ENCODE measurements at places on chromosomes 6 and 20.

DNA sequence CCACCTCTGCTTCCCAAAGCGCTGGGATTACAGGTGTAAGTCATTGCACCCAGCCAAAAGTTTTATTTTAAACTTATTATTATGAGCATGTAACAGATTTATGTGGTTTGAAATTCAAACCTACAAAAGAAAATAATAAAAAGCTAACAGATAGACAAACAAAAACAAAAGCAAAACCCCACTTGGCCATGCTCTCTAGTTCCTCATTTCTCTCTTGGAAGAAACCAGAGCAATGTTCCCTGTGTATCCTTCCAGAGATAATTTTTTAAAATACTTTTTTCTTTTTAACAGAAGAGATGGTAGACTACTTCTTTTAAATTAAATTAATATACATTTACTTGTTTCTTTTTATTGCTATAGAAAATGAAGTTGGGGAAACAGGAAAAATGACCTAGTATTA lies 28.0 kb upstream of the SLC17A3 start:
- DNase-seq = no peak

GRCh38 chr6:76418560-76419223 lies 346.2 kb upstream of the IMPG1 start:
- DNase-seq = no peak

- DNase-seq = no peak
These were observed 840.0 kb downstream of the C6orf118 start for GRCh38 chr6:164469276-164469949.

DNA sequence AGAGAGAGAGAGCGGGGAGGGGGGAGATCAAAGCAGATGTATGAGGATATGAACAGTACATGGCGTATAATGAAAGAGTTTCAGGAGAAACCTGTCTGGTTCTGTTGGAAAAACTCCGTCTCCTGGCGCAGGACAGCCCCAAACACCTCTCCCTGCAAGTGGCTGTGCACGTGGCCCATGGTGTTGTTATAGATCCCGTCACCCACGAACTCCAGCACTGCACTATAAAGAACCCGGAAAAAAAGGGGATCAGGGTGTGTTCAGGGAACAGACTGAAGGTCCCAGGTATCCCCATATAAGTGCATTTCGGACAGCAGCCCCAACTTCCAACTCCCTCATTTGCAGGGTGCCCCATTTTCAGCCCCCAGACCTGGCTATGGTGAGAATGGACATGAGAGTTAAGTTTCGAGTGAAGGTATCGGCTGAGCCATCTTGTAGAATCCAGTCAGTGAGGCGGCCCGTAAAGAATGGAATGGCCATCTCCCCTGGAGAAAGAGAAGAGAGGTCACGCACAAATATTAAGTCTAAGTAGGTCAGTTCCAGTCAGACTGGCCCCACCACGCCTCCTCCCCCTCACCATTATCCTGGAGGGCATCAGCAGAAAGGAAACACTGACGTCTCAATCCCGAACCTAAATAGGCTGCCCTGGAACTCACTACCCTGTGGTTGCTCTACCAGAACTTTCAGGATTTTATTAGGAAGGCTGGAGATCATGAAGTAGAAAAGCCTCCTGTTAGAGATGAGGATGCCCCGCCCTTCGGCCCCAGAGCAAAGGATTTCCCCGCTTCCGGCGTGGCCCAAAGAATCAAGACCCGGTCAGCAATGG lies 1.3 kb downstream of the TAP1 start:
- no peak for DNase-seq
